Mucosa of gallbladder (tissue), 1 donor: ENCODE measurements at places on chromosomes 6 and 20. TPM values are rescaled to one million over a fixed set of nuclear protein-coding genes. Genes with fewer than 3 reads are reported as not detected.

ZSCAN31 gene
- total RNA-seq = 38.4 TPM

TSPO2 gene
- 1.0 TPM for total RNA-seq

SLC12A5 gene
- total RNA-seq = 0.32 TPM

CDH26 gene
- 3.3 TPM for total RNA-seq
